ENCODE measurements at places on chromosomes 13 and 19.

- DNase-seq: no peak
Measured at GRCh38 chr19:6062961-6063575, 47.2 kb downstream of the RFX2 start.

GRCh38 chr19:37867831-37868230 lies 38.6 kb downstream of the WDR87 start:
- no peak for DNase-seq

DNA sequence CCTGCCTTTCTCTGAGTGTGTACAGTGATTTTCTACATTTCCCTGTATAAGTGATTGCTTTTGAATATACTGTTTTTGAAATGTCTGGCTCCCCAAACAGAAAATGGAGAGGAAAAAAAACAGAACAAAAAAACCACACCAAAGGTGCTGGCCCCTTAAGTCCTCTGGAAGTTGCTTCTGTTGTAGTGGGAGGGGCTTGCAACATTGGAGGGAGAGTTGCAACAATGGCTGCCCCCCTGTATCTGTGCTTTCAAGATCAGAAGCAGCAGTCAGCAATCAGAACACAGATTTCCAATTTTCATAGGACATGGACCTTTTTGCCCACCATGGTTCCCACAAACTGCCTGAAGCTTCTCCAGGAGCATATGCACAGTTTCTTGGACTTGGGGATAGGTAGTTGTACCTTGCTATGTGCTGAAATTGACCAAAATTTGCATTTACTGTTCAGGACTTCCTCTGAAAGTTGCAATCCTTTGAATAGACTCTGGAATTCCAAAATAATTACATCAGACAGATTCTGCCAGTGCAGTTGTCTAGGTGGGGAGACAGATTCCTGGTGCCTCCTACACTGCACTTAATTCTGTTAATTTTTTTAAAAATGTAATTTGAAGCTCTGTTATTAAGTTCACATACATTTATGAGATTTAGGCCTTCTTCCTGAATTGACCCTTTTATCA lies 13.8 kb downstream of the BIVM start:
- DNase-seq: no peak

DNA sequence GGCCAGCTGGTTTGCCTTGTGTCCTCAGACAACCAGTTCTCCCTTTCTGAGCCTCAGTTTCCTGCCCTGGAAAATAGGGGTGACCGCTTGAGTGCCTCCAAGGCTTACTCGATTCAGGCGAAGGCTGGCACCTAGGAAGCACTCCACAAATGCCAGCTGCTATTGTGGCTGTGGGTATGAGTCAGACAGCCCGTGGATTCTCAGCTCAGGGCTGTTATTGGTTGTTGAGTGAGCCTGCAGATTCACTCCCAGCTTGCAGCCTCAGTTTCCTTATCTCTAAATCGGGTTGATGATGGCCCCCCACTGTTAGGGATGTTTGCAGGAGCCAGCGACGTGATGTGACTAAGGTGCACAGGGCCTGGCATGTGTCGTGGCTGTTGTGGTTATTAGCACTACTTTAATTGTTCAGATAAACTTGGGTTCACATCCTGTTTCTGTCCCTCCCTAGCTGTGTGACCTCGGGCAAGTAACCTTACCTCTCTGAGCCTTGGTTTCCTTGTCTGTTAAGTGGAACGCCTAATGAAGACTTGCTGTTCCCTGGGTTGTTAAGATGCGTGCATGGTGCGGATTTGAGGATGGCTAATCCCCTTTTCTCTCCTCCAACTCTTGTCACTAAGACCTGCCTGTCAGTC lies 2.4 kb downstream of the MARK4 start:
- DNase-seq: no peak

GRCh38 chr19:28217022-28217421 lies 995.9 kb downstream of the UQCRFS1 start:
- no peak for DNase-seq

DNA sequence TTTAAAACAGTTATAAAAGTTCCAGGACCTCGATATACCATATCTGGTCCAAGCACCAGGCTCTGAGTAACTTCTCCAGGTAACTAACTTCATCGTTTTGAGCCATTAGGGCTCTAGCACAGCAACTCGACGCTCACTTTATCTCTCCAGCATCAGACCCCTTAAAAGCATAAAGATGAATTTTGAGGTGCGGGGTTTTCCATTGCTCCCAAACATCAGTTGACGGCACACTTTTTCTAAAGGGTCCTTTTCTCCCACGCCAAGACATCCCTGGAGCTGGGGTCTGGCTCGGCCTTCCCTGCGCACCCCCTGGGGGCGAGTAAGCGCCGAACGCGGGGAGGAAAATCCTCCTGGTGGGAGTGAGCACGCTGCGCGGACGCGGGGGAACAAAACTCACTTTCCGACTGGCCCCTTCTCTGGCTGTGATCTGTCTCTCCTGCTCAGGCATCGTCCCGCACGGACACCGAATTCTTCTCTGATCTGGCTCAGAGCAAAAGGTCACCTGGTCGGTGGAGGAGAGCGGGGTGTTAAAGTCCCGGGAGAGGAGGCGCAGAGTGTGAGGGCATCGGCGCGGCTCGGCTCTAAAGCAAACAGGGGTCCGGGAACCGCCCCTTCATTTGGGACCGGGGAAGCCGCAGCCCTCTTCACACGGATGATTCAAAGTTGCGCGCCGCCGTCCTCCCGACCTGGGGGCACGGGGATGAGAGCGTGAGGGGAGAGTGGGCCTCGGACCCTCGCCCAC lies at the start of gene ATP7B:
Gene ATP7B (minus strand): TSS at position 561 of the 742 bp plus-strand sequence. CDS start 113 bp downstream, at position 448.
- no peak for DNase-seq

- no peak for DNase-seq
Measured at GRCh38 chr13:98772794-98773452, 20.5 kb upstream of the SLC15A1 start.

DNA sequence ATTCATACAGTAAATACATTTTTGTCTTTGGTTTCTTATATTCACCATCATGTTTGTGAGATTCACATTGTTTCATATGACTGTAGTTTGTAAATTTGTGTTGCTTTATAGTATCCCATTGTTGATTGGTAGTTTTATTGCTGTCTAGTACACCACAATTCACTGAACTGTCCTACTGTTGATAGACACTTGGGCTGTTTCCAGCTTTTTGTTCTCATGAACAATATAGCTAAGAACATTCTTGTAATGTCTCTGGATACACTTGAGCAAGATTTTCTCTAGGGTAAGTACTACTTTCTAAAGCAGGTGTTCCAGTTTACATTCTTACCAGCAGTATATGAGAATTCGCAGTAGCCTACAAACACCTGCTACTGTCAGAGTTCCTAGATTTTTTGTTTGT lies 37.8 kb downstream of the SKA3 start:
- DNase-seq: no peak

DNA sequence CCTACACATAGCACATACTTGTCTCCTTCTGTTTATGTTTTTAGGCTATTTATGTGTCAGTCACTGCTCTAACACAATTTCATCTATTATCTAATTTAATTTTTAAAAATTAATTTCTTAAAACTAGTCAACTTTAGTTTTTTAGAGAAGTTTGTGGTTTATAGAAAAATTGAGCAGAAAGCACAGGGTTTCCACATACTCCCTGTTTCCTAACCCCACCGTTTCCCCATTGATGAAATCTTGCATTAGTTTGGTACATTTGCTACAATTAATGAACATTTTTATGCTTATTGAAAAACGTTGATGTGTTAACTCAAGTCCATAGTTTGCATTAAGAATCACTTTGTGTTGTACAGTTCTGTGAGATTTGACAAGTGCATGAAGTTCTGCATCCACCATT lies 53.5 kb downstream of the TNFSF13B start:
- no peak for DNase-seq

DNA sequence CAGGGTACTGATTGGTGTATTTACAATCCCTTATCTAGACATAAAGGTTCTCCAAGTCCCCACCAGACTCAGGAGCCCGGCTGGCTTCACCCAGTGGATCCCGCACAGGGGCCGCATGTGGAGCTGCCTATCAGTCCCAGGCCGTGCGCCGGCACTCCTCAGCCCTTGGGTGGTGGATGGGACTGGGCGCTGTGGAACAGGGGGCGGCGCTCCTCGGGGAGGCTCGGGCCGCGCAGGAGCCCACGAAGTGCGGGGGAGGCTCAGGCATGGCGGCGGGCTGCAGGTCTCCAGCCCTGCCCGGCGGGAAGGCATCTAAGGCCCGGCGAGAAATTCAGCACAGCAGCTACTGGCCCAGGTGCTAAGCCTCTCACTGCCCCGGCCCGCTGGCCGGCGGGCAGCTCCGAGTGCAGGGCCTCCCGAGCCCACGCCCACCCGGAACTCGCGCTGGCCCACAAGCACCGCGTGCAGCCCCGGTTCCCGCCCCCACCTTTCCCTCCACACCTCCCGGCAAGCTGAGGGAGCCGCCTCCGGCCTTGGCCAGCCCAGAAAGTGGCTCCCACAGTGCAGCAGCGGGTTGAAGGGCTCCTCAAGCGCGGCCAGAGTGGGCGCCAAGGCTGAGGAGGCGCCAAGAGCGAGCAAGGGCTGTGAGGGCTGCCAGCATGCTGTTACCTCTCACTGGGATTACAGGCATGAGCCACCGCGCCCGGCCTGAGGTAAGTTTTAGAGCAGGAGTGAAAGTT lies 60.0 kb upstream of the SCEL start:
- no peak for DNase-seq

GRCh38 chr19:17069193-17069592 lies 6.1 kb downstream of the HAUS8 start:
- DNase-seq: no peak

- DNase-seq: peak; percentile 96
Measured at GRCh38 chr19:45817010-45817724, 2.1 kb upstream of the RSPH6A start.

GRCh38 chr13:64052521-64052920 lies 2636.9 kb upstream of the PCDH20 start:
- DNase-seq: no peak

GRCh38 chr19:48724796-48725753 lies 5.5 kb upstream of the MAMSTR start:
- no peak for DNase-seq

GRCh38 chr13:71775966-71776365 lies 91.0 kb downstream of the DACH1 start:
- DNase-seq: no peak

GRCh38 chr13:74870865-74871264 lies 611.1 kb downstream of the TBC1D4 start:
- no peak for DNase-seq

DNA sequence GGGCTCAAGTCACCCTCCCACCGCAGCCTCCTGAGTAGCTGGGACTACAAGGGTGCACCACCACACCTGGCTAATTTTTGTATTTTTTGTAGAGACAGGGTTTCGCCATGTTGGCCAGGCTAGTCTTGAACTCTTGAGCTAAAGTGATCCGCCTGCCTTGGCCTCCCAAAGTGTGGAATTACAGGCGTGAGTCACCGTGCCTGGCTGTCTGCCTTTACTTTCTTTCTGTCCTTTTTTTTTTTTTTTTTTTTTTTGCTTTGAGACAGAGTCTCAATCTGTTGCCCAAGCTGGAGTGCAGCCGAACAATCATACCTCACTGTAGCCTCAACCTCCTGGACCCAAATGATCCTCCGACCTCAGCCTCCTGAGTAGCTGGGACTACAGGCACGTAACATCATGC lies 25.0 kb upstream of the OR1M1 start:
- no peak for DNase-seq

DNA sequence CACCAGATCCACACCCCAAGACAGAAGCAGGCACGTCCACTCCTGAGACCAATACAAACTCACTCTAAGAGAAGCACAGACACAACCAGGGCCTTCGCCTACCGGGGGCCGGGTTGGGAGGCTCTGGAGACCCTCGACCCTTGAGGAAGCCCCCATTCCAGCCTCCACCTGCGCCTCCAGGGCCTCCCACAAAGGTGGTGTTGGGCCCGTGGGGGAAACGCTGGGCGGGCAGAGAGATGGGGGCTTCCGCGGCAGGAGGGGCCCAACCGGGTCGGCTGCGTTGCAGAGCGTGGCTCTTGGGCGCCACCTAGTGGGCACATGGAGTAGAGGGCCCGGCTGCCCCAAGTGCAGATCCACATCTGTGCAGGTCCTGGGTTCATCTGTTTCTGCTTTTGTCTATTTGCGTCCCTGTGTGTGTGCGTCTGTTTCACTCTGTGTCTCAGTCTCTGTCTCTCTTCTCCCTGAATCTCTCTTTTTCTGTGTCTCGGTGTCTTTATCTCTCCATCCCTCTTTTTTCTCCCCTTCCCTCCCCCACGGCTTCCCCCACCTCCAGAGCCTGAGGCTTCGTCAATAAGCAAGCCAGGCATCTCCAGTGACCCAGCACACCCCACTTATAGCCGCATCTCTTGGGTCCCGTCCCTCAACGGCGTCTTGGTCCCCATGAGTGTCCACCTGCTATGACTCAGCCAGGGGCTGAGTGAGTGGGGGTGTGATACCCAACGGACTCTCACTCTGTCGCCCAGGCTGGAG lies 10.5 kb upstream of the TINCR start:
- peak; percentile 67 for DNase-seq

DNA sequence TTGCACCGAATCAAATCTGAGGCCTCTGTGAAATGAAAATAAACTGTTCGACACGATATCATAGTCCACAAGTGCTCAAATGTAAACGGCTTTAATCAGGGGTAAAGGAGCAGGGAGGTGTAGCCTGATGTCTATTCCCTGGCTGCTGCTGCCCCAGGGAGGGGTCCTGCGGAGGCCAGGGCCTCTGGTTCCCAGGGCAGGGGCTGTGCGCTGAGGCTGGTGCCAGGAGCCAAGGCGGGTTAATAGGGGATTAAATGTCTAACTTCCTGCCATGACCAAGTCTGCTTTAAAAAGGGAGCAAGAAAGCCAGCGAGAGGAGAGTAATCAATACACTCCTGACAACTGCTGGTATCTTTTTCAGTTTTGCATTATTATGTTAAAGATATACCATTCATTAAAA lies 59.4 kb downstream of the ZNF536 start:
- no peak for DNase-seq

DNA sequence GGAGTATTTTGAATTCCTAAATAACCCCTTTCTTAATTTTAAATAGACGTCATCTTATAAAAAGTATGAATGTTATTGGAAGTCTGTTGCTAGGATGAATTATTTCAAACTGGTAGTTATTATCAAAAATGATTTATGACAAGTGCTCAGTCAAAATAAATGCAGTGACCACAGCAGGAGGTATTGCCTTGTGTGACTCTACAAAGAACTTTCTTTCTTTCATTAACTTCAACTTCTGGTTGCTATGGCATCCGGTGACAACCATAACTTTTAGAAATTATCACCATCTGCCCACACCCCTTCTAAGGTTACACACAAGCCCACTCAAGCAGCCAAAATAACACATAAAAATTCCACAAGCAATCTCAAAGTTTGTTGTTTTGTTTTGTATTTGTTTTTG lies 189.9 kb downstream of the DACH1 start:
- DNase-seq: no peak

DNA sequence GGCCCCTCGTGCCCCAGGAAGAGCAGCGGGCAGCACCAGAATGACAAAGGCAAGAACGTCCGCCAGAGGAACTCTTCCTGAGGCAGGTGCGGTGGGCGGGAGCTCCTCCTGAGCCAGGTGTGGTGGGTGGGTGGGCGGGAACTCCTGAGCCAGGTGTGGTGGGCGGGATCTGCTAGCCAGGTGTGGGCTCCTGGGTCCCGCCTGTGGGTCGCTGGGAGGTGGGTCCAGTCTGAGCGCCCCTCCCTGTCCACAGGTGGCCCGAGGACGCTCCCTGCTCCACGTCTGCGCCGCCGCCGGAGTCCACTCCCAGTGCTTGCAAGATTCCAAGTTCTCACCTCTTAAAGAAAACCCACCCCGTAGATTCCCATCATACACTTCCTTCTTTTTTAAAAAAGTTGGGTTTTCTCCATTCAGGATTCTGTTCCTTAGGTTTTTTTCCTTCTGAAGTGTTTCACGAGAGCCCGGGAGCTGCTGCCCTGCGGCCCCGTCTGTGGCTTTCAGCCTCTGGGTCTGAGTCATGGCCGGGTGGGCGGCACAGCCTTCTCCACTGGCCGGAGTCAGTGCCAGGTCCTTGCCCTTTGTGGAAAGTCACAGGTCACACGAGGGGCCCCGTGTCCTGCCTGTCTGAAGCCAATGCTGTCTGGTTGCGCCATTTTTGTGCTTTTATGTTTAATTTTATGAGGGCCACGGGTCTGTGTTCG lies 7.0 kb upstream of the HCN2 start:
- no peak for DNase-seq

Measured in activated CD4-positive, CD25-positive, alpha-beta regulatory T cell (primary cell).